Hepatic stellate cell (primary cell): ENCODE measurements at places on chromosomes 2 and 18.

DNA sequence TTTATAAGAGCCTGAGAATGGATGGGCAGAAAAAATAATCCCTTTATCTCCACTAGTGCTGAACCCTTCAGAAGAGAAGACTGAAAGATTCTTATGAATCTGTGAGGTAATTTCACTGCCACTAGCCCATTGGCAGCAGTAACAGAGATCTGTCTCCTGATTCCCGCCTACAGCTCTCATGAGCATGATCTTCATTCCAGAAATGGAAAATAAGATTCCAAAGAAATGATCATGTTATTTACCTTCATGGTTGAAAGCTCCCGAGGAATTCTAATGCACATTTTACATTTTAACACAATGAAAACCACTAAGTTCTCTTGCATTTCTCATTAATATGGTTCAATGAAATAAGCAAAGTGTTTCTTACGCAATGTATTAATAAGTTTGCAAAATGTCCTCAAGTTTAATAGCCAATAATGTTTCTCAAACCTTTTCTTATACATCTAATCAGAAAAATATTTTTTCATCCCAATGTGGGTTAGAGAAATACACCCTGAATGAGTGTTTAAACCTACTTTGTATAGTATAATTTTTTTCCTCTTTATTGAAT is 905.6 kb downstream of the TMEM182 start:
- no peak for DNase-seq

DNA sequence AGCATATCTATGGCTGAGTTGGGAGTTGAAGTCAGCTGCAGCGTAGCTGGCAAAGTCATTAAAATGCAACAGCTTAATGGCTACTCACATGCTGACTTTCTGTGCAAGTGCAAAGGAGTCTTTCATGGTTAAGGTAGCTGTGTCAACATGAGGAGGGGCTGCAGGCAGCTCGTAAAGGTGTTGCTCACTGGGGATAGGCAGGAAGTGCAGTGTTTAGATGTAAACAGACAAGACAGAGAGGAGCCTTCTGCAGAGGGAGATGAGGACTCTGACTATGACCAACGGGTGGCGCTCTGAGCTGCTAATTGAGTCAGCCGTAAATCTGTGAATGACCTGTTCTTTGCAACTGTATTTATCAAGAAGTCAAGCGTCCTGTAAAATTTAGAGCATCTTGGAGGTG is 22.3 kb upstream of the CAVIN2 start:
- no peak for DNase-seq

- DNase-seq = no peak
These were observed 161.6 kb upstream of the NCK2 start for GRCh38 chr2:105582952-105583660.

GRCh38 chr2:220070349-220070748 is 442.9 kb downstream of the SLC4A3 start:
- DNase-seq = no peak

DNA sequence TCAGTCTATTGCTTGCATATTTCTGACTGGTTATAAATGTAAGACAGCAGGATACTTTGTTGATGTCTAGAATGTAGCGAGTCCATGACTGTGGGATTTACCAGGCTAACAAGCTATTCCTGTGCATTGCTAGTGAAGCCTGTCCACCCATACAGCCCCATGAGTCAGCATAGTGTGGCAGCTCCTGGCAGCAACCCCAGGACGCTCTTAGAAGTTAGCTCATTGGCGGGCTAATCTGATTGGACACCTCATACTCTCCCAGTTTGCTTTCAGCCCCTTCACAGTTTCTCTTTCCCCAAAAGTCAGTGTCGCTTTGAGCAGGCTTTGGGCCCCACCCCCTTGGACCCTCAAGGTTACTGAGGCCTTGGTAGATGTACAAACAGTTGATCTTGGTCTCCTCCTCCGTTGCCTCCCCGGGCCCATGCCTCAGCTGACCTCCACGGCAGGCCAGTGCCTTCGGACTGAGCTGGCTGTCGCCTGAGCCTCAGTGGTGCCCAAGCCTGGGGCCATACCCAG is 48.0 kb downstream of the COA5 start:
- peak; percentile 96 for DNase-seq

DNA sequence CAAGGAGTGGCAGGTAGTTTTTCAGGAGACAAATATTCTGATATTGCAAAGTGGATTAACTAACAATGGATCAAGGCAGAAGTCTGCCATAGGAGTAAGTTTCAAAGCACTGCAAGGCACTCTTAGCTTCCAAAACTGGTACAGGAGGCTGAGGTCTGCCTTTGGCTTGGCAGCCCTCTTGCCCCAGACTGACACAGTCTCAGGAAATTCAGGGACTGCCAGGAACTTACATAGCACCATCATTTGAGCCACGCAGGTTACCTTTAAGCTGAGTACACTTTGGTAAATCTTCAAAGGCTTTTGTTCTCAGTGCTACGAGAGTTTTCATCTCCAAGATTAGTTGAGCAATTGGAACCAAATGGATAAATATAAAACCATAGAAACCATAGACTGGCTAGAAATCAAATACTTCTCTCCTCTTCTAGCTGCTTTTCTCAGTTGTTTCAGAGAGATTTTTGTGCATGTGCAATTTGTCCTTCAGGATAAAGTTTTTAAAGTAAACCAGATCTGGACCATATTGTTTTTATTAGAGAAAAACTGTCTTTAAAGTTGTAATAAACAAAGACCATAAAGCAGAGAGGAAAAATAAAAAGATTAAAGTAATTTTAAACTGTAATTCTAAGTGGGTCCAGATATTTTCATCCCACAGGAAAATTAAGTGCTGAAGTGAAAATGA is 18.8 kb downstream of the ANKRD29 start:
- DNase-seq = no peak

DNA sequence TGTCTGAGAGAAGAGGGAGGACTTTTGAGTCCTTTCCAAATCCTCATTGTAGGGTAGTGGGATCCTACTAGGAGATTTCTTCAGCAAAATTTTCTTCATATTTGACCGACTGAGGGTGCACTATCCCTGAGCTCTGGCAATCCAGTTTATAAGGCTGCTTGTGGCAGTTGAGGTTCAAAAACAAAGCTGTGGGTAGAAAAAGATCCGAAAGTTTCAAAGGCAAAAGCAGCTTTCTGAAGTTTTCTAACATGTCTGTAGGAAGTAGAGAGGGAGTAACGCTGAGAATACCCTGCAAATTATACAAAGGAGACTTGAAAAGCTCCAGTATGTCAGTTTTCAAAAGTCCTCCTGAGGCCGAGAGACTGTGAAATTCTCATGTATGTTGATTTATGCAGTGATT is 1039.3 kb upstream of the PIK3C3 start:
- no peak for DNase-seq

DNA sequence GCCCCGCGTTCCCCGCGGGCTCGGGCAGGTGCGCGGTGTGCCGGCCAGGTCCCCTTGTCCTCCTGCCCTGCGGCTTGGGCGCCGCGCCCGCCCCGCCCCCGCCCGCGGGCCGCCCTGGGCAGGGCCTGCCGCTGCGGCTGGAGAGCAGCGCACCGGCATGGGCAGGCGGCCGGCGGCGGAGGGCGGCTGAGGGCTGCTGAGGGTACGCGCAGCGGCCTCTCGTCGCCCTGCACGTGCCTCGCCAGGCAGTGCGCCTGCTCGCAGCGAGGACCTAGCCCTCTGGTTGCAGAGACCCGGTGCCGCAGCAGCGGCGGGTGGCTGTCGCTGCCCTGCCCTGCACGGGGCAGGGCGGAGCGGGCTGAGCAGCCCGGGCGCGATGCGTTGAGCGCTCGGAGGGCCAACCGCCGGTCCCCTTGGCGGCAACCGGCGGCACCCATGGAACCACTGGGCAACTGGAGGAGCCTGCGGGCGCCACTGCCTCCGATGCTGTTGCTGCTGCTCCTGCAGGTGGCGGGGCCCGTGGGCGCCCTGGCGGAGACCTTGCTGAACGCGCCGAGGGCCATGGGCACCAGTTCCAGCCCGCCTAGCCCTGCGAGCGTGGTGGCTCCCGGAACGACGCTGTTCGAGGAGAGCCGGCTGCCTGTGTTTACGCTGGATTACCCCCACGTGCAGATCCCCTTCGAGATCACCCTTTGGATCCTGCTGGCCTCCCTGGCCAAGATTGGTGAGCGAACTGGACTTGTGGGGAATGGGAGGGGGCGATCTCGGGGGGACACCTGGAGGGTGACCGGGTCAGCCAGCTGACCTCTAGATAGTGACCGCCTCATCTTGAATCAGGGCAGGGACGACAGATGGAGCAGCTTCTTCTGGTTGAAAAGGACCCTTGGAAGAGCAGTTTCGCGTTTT is at the start of gene SLC9A2:
SLC9A2 (plus strand) TSS at position 140 of the 906 bp plus-strand sequence; CDS start at position 436, 296 bp downstream.
- DNase-seq = no peak

DNA sequence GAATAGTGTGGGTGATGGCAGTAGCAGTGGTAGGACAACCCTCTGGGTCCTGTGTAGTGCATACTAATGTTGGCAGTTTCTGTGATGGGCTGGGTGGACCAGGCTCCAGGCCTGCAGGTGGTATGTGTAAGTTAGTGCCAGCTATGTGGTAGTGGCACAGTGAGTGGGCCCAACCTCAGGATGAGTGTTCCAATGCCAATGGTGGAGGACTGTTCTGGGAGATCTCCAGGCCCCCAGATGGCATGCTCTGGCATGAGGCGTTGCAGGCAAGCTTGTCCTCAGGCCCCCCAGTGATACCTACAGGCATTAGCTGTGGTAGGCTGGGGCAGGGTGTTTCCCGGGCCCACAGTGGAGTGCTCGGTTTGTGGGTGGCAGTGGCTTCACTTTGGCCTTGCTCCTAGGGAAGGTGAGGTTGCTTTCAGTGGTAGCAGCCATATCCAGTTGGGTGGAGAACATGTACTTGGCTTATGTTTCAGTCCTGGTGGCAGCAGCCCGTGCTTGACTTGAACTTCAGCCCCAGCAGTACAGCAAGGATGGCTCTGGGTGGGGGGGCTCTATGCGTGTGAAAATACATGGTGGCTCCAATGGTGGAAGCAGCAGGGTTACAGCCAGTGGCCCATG is 32.4 kb downstream of the TEX51 start:
- DNase-seq = no peak
